Sigmoid colon (tissue), 7 donors: ENCODE measurements at places on chromosomes 7 and 10. TPM values are rescaled to one million over a fixed set of nuclear protein-coding genes. Genes with fewer than 3 reads are reported as not detected.

The BMI1 gene
- total RNA-seq = 80.3 TPM

The H2BK1 gene
- not detected for total RNA-seq

The CRYGN gene
- 1.8 TPM for total RNA-seq

DNA sequence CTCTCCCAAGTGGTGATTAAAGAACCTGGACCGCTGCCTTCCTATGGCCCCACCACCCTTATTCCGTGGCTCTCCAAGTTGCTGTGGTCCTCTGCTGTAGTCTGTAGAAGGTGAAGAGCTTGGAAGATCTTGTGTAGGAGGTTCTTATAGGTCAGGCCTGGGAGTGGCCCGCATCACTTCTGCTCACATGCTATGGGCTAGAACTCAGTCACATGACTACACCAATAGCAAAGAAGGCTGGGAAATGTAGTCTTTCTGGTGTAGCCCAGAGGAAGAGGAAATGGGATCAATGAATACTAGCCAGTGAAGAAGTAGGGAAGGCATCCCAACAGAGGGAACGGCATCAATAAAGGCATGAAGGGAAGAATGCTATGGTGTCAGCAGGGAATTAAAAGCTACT lies 41.3 kb upstream of the AOAH start:
- DNase-seq = no peak

DNA sequence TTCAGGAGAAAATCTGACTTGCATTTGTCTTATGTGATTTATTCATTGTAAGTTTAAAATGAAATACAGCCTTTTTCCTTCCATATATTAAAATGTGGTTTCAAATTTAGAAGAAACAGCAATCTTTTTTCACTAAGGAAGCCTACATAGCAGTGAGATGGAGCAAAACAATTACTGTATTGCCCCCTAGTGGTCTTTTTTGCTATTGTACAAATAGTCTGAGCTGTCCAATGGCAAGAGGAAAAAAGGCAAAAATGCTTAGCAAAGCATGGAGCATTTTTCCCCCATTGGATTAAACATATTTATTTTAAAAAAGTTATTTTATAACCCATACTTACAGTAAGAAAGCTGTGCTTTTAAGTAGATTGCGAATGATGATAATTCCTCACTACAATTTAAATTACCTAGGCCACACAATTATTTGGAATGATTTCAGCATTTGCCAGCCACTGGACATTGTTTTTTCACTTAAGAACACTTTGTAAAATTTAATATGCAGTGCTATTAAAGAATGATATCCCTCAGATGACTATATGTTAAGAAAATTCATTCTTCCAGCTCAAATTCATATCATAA lies 119.5 kb downstream of the CPED1 start:
- no peak for DNase-seq

DNA sequence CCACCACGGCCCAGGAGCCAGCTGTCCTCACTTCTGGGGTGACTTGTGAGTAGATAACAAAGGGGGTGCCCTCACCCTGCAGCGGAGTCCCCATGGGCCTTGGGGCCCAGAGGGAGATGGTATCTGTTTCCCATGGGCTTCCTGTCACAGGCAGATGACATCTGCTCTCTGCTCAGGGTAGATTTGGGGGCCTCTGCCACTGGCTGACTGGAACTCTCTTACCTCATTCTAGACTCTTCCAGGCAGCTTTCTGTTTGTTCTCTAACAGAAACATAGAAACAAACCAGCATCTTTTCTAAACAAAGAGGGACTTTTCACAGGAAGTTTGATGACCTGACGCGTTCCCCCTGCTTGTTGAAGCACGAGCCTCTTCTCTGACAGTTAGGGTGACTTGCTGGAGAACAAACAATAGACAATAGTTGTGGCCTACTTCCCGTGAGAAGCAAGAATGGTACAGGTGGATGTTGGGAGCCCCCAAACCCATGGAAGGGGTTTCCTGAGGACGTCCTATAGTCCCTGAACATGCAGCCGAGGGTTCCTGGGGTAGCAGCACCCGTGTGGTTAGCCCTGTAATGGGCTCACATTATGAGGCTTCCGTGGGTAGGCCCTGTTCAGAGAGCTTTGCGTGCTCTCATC lies 61.6 kb downstream of the GRK5 start:
- DNase-seq = no peak

DNA sequence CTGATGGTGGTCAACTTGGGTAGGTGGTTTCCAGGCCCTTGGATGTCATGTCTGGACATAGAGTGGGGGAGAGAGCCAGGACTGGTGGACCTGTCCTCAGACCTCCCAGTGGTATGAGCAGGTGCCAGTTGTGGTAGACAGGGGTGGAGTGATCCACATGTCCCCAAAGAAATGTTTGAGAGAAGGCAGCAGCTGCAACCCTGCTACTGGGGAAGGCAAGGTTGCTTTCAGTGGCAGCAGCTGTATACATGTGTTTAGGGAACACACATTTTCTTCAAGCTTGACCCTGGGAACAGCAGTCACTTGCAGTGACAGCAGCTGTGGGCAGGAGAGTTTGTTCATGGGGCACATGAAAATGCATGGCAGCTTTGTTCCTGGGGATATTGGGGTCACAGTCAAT lies 882.6 kb upstream of the C7orf33 start:
- no peak for DNase-seq

DNA sequence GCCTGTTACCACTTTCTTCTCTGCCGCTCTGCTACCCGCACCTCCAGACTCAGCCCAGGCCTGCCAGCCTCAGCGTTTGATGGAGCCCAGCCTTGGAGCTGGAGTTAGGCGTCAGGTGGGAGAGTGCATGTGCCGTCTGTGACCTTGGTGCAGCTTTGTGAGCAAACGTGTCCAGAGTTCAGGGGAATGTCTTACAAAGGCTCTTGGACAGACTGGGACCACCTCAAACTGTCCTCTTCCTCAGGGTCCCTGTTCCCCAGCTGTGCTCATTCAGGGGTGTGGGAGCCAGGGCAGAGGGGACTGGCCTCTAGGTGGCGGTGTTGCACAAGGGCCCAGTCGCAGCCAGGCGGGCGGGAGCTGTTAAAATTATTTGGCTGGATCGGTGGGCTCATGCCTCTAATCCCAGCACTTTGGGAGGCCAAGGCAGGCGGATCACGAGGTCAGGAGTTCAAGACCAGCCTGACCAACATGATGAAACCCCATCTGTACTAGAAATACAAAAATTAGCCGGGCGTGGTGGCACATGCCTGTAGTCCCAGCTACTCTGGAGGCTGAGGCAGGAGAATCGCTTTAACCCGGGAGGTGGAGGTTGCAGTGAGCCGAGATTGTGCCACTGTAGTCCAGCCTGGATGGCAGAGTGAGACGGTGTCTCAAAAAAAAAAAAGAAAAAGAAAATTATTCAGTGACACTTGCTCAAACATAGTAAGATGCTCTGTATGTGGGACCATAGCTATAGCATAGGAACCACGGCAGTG lies 89.2 kb downstream of the ADCY1 start:
- no peak for DNase-seq
